ENCODE measurements at places on chromosomes 7 and 10.

DNA sequence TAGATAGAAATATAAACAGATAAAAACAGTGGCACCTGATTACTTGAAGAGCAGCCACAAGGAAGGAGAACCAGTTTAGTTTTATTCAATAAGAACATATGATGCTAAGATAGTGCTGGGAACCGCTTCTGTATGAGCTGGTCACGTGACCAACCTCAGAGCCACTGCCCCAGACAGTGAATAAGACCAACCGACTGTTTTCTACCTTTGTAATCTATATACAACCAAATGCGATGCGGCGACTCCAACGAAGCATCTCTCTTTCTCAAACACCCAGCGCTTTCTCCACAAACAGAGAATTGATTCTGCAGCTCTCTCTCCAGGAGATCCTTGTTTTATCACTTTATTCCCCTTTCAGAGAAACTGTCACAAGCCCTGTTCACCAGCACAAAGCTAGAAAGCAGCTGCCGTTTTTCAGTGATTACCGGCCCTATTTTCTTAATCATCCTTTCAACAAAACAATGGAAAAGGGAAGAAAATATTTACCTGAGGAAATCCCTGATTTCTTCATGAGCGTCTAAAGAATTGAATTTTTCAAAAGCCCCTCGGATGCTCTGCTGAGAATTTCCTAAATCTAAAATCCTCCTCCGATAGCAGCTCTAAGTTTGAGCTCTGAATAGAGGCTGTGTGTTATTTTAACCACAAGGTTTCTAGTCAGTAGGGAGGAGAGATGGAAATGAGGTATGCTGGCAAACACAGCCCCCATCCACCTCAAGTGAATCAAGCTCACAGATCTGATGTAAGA lies 55.7 kb upstream of the JCAD start:
- peak; percentile 39 for DNase-seq

DNA sequence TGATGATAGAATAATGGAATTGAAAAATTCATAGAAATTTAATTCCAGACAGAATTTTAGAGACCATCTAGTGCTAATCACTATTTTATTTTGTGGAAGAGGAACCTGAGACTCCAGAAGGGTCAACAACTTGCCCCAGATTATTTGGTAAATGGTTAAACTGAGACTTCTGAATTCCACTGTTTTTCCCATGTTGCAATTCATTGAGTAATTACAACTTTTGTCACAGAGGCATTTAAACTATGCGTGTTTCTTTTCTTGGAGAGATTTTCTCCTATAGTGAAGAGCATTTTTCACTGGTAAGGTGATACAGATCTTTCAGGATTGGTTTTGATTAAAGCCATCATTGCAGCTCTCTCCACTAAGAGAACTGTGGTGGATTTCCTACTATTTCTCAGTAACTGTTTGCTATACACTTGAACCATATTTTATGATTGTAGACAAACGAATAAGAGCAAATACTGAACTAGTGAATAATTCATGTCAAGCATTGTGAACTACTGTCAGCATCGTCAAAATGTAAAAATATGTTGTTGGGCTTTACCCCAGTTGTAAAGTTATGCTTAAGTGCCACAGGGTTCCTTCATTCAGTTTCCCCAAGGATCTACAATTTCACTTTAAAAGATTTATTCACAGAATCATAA lies 26.5 kb downstream of the LRGUK start:
- DNase-seq = no peak

GRCh38 chr10:22489975-22490374 lies 144.7 kb downstream of the SPAG6 start:
- no peak for DNase-seq

- no peak for DNase-seq
Measured at GRCh38 chr10:109374215-109374614, 549.1 kb downstream of the XPNPEP1 start.

- no peak for DNase-seq
Measured at GRCh38 chr7:113179313-113179712, 61.0 kb upstream of the SMIM30 start.

- DNase-seq = no peak
Measured at GRCh38 chr7:102472126-102473041, 6.3 kb downstream of the POLR2J start.

GRCh38 chr10:113945075-113945686 lies 90.7 kb downstream of the NHLRC2 start:
- DNase-seq = no peak

Measured in right hindlimb (tissue), 1 donor.